ENCODE measurements at places on chromosomes 12 and 14.

- no peak for DNase-seq
These were observed 4.8 kb downstream of the SLC8A3 start for GRCh38 chr14:70183991-70184390.

DNA sequence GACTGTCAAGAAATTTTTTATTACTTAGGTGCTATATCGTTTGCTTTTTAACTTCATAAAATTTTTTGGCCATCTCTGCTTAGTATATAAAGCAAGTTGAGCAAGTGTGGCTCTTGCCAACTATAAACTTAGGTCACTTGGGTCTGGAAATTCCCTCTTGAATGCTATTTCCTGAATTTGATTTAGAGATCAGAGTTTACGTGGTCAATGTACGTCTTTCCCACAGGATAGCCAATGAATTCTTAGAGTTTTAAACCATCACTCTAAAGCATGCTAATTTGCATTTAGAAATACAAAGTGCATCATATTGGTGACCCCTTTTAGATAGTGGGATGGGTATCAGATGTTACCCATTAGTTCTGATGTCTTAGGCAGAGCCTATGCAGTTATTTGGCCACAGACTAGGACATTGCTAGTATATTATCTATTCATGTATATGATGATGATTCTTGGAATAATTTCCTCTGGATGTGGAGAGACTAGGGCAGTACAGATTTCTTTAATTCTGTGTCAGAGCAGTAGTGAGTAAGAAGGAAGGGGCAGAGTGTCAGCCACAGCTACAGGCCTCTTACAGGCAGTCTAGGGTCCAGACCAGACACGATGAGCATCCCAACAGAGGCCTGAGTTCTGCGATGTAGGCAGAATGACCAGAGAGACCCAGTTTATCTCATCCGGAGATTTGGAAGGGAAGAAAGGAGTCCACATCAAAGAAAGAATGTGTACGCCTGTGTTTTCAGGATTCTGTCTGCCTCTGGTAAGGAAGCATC is 30.3 kb downstream of the SCN8A start:
- DNase-seq = no peak

DNA sequence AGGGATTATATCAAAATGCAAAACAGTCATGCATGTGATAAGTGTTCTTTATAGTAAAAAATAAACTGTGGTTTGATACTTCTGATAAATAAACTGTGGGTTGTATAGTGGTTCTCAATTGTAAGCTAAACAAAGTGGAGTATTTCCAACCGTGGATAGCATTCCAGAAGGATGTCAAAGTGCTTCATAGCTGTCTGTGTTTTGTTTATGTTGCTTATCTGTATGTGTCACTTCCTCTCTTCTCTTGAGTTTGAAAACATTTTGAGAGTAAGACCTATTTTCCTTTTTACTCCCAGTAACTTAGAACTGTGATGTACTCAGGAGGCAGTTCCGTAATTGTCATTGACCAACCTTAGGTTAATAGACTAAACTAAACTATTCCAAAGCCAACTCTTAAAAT is 415.8 kb downstream of the TMTC2 start:
- no peak for DNase-seq

- DNase-seq = no peak
These were observed 68.9 kb downstream of the NCOR2 start for GRCh38 chr12:124498275-124499189.
